ENCODE measurements at places on chromosomes 5 and 9.

DNA sequence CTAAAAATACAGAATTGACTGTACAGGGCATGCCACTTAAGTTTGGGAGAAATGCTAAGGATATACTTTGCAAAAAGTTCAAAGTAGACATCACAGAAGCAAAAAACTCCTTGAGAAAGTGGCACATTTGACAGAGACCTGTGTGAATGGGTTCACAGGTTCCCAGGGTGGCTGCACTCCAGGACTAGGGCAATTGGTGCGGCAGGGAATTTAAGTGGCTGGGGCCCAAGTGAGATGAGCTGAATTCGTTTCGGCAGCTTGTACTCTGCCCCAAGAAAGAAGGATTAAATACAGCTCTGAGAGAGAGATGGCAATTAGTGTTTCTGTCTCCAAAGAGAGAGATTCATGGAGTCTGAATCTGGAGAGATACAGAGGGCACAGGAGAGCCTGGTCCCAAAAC, 280.1 kb downstream of the FBXL17 start:
- H3K4me3 ChIP-seq = no peak overlapping the region
- DNase-seq = no peak
- H3K27me3 ChIP-seq = no peaks in the 10 kb centered on the region
- no peaks in the 10 kb centered on the region for H3K4me1 ChIP-seq

- no peak overlapping the region for H3K27ac ChIP-seq
- no peak overlapping the region for H3K4me3 ChIP-seq
- no peaks in the 10 kb centered on the region for H3K36me3 ChIP-seq
- no peaks in the 10 kb centered on the region for H3K27me3 ChIP-seq
- H3K4me1 ChIP-seq = no peaks in the 10 kb centered on the region
Measured at GRCh38 chr9:30075451-30076199, 2308.8 kb upstream of the ACO1 start.

- DNase-seq = no peak
- H3K27me3 ChIP-seq = no peaks in the 10 kb centered on the region
- H3K4me3 ChIP-seq = no peak overlapping the region
- H3K36me3 ChIP-seq = no peaks in the 10 kb centered on the region
- no peak overlapping the region for H3K27ac ChIP-seq
- no peaks in the 10 kb centered on the region for H3K4me1 ChIP-seq
Measured at GRCh38 chr5:166349046-166349445, 1942.4 kb upstream of the WWC1 start.

DNA sequence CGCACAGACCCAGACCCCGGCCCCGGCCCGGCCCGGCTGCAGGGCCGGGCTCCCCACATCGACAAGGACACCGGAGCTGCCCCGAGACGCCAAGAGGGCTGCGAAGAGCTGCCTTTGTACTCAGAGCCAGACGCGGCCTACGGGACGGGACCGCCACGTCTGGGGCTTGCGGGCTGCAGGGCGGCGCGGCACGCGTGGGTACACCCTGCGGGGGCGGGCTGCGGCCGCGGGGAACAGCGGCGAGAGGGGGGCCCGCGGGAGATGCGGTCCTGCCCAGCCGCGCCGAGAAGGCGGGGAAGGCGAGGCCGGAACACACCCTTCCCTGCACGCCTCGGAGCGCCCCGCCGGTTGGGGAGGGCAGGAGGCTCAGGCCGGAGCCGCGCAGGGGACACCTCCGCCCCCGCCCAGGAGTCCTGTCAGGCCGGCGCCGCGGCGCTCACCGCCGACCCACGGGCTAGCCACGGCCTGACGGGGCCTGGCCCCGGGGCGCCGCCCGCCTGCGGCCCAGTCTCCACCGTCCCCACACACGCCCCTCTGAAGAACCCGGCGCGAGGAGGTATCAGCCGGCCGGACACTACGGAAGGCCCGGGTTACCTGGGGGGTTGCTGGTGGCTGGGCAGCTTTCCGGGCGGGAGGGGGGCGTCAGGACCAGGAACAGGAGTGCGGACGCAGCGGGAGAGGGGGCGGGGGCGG, 478 bp downstream of the RAB14 start:
- H3K4me1 ChIP-seq = peaks cover 71% of the 10 kb centered on the region
- peaks cover 9% of the 10 kb centered on the region for H3K36me3 ChIP-seq
- DNase-seq = peak; percentile 51
- no peaks in the 10 kb centered on the region for H3K27me3 ChIP-seq
- H3K27ac ChIP-seq = peak overlapping the region; percentile 95

DNA sequence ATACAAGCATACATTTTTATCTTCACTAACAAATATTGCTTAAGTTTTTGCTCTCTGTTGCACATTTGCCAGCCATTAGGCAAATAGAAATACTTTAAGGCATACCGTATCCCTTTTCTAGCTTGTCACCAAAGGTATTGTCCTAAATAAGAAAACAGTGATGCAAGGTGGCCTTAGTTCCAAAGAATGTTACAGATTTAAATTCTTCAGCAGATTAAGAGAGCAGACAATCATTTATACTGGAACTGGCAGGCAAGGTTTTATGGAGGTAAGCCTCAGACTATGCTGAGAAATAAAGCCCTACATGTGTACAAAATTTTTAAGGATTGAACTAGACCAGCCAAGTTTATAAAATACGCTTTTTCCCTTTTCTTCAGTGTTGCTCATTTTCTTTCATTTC, 247.8 kb downstream of the IZUMO3 start:
- no peak overlapping the region for H3K4me3 ChIP-seq
- no peak overlapping the region for H3K27ac ChIP-seq

DNA sequence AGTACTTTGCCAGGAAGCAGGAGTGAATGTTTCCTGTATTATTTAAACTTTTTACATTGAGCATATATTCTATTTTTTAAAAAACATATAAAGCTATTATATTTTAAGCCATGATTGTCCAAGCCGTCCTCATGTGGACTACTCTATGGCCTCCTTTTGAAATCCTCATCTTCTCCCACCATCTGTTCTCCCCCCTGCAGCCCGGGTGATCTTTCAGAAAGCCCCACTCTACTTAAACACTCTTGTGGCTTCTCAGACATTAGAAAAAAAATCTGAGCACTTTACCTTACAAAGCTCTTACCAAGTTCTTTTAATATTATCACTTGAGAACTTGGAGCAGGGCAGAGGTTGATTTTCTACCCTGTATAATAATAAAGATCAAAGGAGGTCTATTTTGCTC, 95.4 kb downstream of the CAVIN4 start:
- H3K27ac ChIP-seq = no peak overlapping the region
- no peak overlapping the region for H3K4me3 ChIP-seq
- H3K4me1 ChIP-seq = no peaks in the 10 kb centered on the region
- no peak for DNase-seq

- no peak overlapping the region for H3K27ac ChIP-seq
- DNase-seq = no peak
- peaks cover 18% of the 10 kb centered on the region for H3K27me3 ChIP-seq
- no peaks in the 10 kb centered on the region for H3K4me1 ChIP-seq
- no peaks in the 10 kb centered on the region for H3K36me3 ChIP-seq
Measured at GRCh38 chr5:140025736-140026135, 17.4 kb downstream of the NRG2 start.

- H3K27ac ChIP-seq = no peak overlapping the region
- DNase-seq = no peak
- H3K36me3 ChIP-seq = no peaks in the 10 kb centered on the region
- H3K4me3 ChIP-seq = no peak overlapping the region
Measured at GRCh38 chr5:11822598-11822997, 81.6 kb downstream of the CTNND2 start.

GRCh38 chr9:71854811-71855210, 56.2 kb downstream of the ABHD17B start:
- H3K4me1 ChIP-seq = peaks cover 7% of the 10 kb centered on the region
- peaks cover 10% of the 10 kb centered on the region for H3K36me3 ChIP-seq
- DNase-seq = no peak
- H3K27ac ChIP-seq = peak overlapping the region; percentile 47

DNA sequence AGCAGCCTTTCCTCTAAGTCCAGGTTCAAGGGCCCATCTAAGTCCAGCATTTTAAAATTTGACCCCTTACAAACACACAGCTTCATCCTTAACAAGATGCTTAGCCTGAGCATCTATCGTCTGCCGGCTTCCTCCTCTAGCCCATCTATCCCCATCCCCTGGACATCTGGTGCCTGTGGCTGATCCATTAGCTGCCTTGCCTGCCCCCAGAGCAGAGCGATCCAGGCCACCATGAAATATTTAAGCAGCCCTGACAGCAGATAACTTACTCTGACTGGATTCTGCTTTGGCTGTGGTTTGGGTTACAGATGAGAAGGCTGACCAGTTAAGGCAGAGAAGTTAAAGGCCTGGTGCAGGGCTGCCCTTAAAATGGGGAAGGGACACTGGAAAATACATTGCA, 30.9 kb upstream of the CPEB4 start:
- DNase-seq = no peak
- H3K4me3 ChIP-seq = no peak overlapping the region
- H3K27me3 ChIP-seq = peaks cover 40% of the 10 kb centered on the region
- peaks cover 24% of the 10 kb centered on the region for H3K4me1 ChIP-seq

DNA sequence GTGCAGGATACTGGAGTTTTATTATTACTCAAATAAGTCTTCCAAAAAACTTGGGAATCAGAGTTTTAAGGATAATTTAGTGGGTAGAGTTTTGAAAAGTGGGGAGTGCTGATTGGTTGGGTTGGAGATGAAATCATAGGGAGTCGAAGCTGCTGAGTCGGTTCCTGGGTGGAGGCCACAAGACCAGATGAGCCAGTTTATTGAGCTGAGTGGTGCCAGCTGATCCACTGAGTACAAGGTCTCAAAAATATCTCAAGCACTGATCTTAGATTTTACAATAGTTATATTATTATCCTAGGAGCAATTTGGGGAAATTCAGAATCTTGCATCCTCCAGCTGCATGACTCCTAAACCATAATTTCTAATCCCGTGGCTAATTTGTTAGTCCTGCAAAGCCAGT, 804.9 kb upstream of the SEMA6A start:
- H3K27me3 ChIP-seq = no peaks in the 10 kb centered on the region
- H3K27ac ChIP-seq = no peak overlapping the region
- no peaks in the 10 kb centered on the region for H3K4me1 ChIP-seq
- DNase-seq = no peak
- H3K4me3 ChIP-seq = no peak overlapping the region

GRCh38 chr5:21792748-21793147, 1060.4 kb downstream of the CDH12 start:
- H3K4me3 ChIP-seq = no peak overlapping the region
- H3K27me3 ChIP-seq = no peaks in the 10 kb centered on the region
- no peak for DNase-seq
- H3K27ac ChIP-seq = no peak overlapping the region
- H3K4me1 ChIP-seq = no peaks in the 10 kb centered on the region

- H3K27me3 ChIP-seq = no peaks in the 10 kb centered on the region
- no peak overlapping the region for H3K4me3 ChIP-seq
- no peak overlapping the region for H3K27ac ChIP-seq
- H3K36me3 ChIP-seq = no peaks in the 10 kb centered on the region
- H3K4me1 ChIP-seq = peaks cover 6% of the 10 kb centered on the region
- no peak for DNase-seq
Measured at GRCh38 chr9:97571664-97572063, 61.5 kb downstream of the TSTD2 start.

DNA sequence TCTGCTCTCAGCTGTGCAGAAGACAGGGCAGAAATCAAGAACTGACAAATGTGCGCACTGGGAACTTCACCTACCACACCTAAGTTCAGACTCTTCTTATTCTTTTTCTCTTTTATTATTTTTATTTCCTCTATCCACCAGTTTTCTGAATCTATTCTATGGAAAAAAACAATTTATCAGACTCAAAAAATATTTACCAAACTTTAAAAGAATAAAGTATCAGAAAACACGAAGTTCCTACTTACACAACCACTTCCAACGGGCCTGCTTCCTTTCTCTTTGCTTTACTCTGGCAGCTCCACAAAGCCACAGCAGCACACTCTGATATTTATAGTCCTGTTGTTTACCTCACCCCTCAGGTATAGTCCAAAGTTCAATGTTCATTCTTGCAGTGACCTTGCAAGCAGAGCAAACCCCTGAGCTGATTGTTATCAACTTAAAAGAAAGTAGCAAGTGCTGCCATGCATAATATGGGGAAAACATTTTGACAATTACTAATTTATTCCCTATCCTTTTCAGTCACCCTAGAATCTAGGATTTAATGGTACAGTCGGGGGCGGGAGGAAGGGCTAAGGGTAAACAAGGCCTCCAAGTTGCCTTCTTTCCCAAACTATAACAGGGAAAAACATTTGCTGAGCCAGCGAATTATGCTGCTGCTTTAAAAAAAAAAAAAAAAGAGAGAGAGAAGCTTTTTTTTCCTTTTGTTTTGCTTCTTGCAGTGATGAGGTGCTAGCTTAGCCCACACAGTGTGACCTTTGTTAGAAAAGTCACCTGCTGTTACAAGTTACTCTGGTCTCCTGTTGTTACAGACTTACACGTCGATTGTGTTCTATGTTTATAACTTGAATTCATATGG, at the start of gene SELENOP:
TSS of gene SELENOP (minus strand) at position 302 of the 856 bp plus-strand sequence. CDS start 3,539 bp downstream, outside the sequence.
- H3K27me3 ChIP-seq = no peaks in the 10 kb centered on the region
- H3K27ac ChIP-seq = no peak within 1 kb of the TSS
- no peak for DNase-seq
- H3K4me3 ChIP-seq = no peak within 1 kb of the TSS
- no peaks in the 10 kb centered on the region for H3K4me1 ChIP-seq

- H3K4me1 ChIP-seq = no peaks in the 10 kb centered on the region
- DNase-seq = no peak
- H3K27ac ChIP-seq = no peak overlapping the region
Measured at GRCh38 chr5:128559300-128560297, 21.6 kb upstream of the FBN2 start.

DNA sequence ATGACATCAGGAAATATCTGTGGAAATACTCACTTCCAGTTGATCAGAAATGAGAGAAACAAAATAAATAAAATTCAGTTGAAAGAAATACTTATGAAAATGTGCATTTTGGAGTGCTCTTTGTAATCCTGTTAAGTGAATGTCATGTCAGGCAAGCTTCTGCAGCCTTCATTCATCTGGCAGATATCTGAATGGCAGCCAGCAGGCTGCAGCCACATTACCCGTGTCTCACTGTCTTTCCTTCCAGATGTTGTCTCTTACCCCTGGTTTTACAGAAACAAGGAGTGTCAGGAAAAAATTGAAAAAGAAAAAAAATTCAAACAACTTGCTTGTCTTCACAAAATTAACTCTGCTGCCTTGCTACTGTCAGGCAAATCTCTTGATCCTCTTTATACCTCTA, 445.0 kb upstream of the RIOK2 start:
- no peaks in the 10 kb centered on the region for H3K36me3 ChIP-seq
- H3K27ac ChIP-seq = no peak overlapping the region
- no peaks in the 10 kb centered on the region for H3K27me3 ChIP-seq
- H3K4me1 ChIP-seq = no peaks in the 10 kb centered on the region
- H3K4me3 ChIP-seq = no peak overlapping the region

GRCh38 chr5:173514661-173515060, 101.8 kb downstream of the BOD1 start:
- H3K27me3 ChIP-seq = peaks cover 38% of the 10 kb centered on the region
- no peaks in the 10 kb centered on the region for H3K36me3 ChIP-seq
- H3K27ac ChIP-seq = no peak overlapping the region
- no peak overlapping the region for H3K4me3 ChIP-seq
- H3K4me1 ChIP-seq = no peaks in the 10 kb centered on the region
- DNase-seq = no peak
